Kidney glomerular epithelial cell (primary cell): ENCODE measurements at places on chromosomes 4 and X.

- no peak for DNase-seq
These were observed 16.9 kb downstream of the CXCL3 start for GRCh38 chr4:74021601-74022000.

- no peak for DNase-seq
These were observed 365.7 kb downstream of the PPP3CA start for GRCh38 chr4:100981447-100982204.

DNA sequence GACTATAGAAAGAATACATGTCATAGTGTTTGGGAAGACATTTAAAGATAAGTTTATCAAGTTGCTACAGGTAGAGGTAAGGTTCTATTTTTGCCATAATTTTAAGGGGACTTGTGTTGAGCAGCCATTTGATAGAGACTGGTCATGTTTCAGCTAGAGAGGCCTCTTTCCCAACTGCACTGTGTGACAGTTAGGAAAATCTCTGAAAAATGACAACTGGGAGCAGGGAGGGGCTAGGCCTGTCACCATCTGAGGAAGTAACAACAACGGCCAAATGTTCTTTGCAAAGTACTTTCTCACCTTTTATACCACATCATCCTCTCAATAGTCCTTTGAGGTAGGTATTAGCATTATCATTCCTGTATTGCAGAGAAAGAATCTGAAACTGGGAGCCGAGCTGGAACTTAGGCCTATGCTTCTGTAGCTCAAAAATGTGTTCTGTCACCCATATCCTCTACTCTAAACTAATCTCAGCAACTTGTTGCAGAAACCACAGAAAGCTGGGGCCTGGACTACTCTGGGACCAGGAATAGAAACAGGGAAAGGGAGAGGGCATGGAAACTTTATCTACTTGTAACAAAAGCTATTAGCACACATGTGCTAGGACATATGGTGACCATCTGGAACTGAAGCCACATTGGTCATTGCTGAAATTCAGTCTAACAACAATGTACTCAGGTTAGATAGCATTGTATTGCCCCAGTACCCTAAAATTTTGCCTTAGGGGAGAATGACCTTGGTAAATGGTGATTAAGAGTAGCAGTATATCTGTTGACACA lies 198.9 kb downstream of the MID1IP1 start:
- no peak for DNase-seq

GRCh38 chrX:24424948-24425347 lies 40.1 kb upstream of the PDK3 start:
- DNase-seq = peak; percentile 9

DNA sequence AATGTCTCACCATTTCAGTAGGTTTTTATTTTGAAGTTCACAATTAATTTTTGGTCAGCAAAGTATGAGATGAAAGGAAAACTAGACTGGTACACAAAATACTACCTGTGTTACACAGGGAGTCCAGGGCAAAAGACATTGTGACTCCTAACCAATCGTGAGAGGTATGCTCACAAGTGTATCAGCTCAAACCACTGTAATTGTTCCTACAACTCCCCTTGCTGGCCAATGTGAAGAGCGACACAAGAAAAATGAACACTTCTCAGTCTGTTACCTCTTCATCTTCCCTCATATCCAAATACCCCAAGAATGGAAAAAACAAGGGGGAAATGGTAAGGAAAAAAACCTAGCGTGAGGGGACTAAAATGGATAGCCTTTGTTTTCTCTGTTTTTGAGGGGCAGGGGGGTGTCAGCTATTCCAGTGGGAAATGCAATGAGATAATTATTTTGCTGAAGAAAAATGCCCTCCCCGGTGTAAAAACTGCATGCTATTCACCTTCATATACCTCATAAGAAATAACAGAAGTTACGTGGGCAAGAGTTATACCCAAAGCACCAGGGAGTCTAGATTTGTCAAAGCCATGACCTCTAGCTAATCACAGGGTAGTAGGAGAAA lies 30.6 kb upstream of the NSUN7 start:
- peak; percentile 58 for DNase-seq

GRCh38 chrX:35351212-35351611 lies 408.6 kb downstream of the FAM47B start:
- no peak for DNase-seq

DNA sequence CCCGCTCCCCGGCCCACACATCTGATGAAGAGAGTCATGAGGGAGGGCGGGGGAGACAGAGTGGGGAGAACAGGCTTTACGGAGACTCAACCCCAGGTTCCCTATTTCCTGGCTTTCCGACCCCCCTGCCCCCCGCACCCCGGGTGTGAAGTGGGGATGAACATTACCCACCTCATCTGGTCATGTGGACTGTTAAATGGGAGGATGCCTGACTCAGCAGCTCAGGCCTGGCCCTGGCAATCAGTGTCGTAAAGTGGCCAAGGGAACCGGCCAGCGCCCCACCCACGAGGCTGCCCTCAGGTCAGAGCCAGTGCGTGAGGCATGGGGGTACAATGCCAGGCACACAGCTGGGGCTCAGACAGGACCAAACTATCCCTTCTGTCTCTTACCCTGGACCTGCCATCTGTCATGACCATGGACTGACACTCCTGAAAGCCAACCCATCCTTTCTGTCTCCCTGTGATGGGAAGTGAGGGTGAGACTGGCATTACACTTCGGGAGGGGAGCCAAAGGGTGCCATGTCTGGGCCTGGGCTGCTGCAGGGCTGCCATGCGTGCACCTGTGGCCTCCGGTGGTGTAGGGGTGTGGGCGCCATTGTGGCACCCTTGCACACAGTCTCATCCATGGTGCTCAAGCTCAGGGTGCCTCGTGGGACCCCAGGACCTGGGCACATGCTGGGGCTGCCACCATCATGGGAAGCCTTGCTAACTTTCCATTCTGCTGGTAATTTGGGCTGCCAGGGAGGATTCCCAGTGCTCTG lies 106.1 kb upstream of the PSAPL1 start:
- no peak for DNase-seq

- DNase-seq = no peak
These were observed 10.0 kb upstream of the CC2D2A start for GRCh38 chr4:15459706-15460105.

DNA sequence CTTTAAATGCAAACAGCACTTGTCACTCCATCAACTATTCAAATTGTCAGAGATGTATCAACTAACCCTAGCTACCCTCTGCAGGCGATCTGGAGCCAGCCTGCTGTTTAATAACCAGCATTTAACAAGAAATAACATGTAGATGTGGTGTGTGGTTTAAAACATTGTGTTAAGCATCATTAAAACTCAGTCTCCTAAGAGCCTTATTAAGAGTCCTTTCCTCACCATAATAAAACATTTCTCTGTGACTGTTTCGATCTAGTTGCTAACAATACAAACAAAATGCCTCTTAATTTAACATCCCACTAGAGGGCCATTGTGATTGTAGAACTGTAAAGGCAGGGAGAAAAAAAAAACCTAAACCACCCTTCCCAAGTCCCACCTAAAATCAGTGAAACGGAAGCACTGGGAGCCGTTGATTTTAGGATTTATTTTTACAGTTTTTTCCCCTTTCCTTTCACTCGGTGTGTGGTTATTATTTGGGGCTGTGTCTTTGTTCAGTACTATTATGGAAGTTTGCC lies 708.6 kb downstream of the C4orf33 start:
- no peak for DNase-seq

- DNase-seq = no peak
These were observed 4.8 kb downstream of the MYL5 start for GRCh38 chr4:679104-679481.
